Globus pallidus (tissue), 1 donor: ENCODE measurements at places on chromosomes 1 and 21.
A peak's percentile ranks its signal among the peaks of the same experiment; 100 is the strongest.

- no peak for DNase-seq
Measured at GRCh38 chr1:68969441-68969840, 472.6 kb upstream of the DEPDC1 start.

- no peak for DNase-seq
Measured at GRCh38 chr1:207459008-207459407, 4.9 kb downstream of the CR2 start.

DNA sequence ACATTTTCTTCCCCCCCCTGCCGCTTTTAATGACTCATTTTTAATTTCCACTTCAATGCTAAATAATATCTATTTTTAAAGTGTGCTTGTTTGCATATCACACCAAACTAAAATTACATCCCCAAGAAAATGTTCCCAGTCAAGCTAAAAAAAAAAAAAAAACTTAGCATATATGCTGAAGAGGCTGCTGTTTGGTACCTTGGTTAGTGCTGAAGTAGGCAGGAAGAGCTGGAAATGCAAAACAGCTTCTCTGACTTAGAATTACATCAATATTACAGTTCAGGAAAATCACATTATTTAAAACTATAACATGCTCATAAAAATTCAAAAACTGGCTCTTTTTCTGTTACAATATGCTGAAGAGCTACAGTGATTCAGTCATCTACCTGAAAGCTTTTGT, 372.3 kb downstream of the SMYD3 start:
- DNase-seq: no peak

DNA sequence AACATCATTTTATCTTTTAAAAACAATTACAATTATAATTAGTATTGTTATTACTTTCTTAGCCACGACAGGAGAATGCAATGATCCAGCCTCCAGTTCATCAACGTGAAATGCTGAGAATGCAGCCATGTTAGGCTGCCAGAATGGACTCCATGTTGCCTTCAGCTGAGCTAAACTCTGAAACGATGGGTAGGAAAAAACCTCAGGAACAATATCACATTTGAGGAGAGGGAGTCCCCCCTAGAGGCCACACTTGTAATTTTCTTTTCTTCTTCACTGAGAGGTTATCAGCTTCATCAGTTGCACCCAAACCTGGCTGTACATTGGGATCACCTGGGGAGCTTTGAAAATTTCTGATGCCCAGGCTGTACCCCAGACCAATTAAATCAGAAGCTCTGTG, 34.6 kb upstream of the DNAH14 start:
- no peak for DNase-seq

GRCh38 chr1:180358649-180359048, 128.6 kb downstream of the LHX4 start:
- DNase-seq: peak; percentile 26

DNA sequence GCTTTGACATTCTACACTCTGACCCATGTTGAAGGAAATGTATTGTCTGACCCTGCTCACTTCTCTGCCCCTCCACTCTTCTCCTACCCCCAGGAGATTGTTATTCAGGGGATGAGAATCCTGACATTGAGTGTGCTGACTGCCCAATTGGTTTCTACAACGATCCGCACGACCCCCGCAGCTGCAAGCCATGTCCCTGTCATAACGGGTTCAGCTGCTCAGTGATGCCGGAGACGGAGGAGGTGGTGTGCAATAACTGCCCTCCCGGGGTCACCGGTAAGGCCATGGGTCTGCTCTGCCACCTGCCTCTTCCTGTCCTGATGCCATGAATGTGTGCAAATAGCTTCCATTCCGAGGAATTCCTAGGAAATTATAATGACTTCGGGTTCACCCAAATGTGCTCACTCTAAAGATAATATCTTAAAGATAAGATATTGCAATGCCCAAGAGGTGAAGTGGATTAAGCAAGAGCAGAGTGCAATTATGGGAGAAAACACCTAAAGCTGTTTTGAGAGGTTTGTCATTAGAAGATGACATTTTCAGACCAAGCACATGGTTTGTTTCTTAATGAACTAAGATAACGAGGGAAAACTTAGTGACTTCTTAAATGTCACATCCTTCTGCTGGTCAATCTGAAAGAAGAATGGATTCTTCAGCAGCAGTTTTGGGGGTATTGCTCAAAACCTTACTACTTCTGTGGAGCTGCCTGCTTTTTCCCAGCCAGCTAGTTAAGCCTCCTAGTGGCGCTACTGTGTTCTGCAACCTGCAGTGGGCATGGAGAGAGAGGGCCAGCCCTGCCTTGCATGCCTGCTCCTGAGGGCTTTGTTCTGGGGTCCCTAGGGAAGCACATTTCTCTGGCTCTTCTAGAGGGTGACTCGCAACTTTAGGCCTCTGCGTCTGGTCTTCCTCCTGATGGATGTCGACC, 41.6 kb downstream of the LAMC2 start:
- DNase-seq: no peak

DNA sequence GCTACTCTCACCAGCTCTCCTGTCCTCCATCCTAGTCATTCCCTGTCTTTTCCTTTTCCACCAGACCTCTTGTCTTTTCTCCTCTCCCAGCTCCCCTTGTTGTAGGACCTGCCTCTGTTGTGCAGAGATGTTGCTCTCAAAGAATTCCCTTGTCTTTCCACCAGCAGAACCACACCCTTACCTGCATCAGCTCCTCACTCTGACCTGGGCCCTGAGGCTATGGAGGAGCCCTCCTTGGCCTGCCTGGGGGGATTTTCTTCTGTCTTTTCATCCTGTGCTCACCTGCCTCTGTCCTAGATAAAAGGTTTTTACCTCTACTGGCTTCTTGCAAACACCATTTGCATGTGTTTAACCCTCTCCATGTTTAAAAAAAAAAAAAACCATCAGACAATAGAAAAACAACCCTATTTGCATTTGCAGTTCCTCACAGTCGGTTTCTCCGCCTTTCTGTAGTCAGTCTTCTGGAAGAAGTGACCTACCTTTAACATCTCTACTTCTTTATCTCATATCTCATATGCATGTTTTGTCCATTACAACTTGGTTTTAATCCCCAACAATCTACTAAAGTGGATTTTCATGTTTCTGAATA, 12.1 kb downstream of the FCRL5 start:
- DNase-seq: no peak

GRCh38 chr1:167273027-167273800, 52.5 kb downstream of the POU2F1 start:
- DNase-seq: no peak
